ENCODE measurements at places on chromosomes 12 and 14. TPM values are rescaled to one million over a fixed set of nuclear protein-coding genes. Genes with fewer than 3 reads are reported as not detected.
A peak's percentile ranks its signal among the peaks of the same experiment; 100 is the strongest.

DNA sequence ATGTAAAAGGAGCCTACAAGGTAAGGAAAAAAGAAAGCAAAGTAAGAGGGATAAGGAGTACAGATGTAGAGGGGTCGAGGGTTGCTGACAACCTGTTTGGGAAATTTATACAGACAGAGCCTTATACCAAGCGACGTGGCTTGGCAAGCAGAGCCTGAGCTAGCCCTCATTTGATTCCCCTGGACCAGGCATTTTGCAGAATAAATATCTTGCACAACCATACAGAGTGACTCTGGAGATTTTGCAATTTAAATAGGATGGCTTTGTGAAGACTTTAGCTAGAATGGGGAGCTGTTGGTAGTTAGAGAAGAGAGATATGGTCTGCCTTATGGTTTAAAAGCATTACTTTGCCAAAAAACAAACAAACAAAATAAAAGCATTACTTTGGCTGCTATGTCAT is 11.1 kb upstream of the ANO6 start:
- H3K4me3 ChIP-seq = no peak overlapping the region
- 0 out of 2 replicates have a peak, but pooled peaks cover 3% of the 10 kb centered on the region for H3K4me1 ChIP-seq
- H3K36me3 ChIP-seq = no peaks in the 10 kb centered on the region

GRCh38 chr12:120488057-120488640 is 7.8 kb upstream of the DYNLL1 start:
- H3K4me3 ChIP-seq = no peak overlapping the region
- H3K27ac ChIP-seq = no peak overlapping the region
- no peaks in the 10 kb centered on the region for H3K36me3 ChIP-seq
- no peaks in the 10 kb centered on the region for H3K4me1 ChIP-seq

DNA sequence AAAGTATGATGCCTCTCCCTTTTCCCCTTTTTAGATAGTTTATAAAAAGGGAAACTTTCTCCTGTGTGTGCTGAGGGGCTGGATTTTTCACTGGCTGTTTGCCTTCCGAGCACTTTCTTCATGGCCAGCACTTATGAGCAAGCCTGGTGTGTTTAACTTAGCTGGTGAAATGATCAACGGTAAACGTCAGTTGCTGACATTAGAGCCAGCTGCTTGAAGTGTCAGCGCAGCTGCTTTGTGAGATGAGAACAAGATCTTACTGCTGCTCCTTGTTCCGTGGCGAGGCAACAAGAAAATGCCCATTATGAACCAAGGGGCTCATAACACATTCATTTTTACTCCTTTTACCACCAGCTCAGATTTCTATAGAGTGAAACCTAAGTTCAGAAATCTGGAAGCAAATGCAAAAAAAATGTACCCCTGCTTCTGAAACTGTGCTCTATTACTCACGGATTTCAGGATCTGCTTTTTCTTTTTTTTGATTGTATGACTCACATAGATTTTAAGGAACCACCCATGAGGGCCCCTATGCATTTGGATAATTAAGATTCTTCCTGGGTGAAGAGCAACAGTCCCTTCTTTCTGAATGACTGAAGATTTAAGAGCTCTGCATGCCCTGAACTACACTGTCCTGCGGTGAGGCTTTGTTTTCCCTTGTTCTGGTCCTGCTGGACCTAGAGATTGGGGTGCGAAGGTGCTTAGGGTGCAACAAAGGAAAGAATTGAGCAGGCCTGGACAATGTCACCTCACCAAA is 74.3 kb upstream of the CPM start:
- peaks cover 25% of the 10 kb centered on the region for H3K4me1 ChIP-seq
- peak overlapping the region; percentile 63 for H3K27ac ChIP-seq
- H3K36me3 ChIP-seq = no peaks in the 10 kb centered on the region

DNA sequence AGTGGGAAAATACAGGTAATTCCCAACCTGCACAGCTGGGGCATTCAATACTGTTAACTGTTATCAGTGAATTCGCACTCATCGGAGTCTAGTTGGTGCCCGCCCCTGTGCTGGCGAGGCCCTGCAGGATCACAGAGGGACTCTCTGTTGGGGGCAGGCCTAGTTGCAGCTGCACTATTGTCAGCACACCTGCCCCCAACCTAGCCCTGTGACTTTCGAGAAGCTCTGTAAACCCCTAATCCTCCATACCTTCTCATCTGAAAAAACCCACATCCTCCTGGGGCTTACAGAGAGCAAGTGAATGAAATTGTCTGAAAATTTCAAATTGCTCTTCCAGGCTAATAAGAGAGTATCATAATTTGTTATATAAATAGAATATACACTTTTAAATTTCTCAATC is 132.2 kb upstream of the NUDT4 start:
- no peak overlapping the region for H3K4me3 ChIP-seq
- H3K4me1 ChIP-seq = peaks cover 17% of the 10 kb centered on the region
- no peak for DNase-seq
- H3K36me3 ChIP-seq = no peaks in the 10 kb centered on the region
- H3K27me3 ChIP-seq = no peaks in the 10 kb centered on the region
- no peak overlapping the region for H3K27ac ChIP-seq

- H3K36me3 ChIP-seq = peaks cover 5% of the 10 kb centered on the region
- H3K27ac ChIP-seq = no peak overlapping the region
- DNase-seq = no peak
- peaks cover 7% of the 10 kb centered on the region for H3K27me3 ChIP-seq
- H3K4me3 ChIP-seq = no peak overlapping the region
- H3K4me1 ChIP-seq = peaks cover 8% of the 10 kb centered on the region
These were observed 28.1 kb downstream of the SPRING1 start for GRCh38 chr12:116709768-116710167.

The ATG2B gene
- 10.3 TPM for total RNA-seq

The BEGAIN gene
- 1.3 TPM for total RNA-seq

The DHRS1 gene
- total RNA-seq = 13.9 TPM
